AML-193 (cell line): ENCODE measurements at places on chromosomes 4 and X.

DNA sequence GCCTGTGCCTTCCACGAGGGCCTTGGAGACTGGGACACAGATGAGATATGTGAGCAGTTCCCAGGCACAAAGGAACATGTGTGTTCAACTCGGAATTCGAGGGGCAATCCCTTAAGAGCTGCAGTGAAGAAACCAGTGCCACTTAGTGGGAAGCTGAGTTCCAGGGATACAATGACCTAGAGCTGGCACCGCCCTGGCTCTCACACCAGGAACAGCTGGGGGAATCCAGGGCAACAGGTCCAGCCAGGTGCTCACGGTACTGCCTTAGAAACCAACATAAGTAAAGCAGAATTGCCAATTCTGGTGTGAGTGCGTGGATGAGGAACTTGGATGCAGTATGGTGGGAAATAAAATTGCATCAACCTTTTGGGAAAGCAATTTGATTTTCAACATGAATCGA lies 122.9 kb downstream of the AFAP1 start:
- no peak for DNase-seq

DNA sequence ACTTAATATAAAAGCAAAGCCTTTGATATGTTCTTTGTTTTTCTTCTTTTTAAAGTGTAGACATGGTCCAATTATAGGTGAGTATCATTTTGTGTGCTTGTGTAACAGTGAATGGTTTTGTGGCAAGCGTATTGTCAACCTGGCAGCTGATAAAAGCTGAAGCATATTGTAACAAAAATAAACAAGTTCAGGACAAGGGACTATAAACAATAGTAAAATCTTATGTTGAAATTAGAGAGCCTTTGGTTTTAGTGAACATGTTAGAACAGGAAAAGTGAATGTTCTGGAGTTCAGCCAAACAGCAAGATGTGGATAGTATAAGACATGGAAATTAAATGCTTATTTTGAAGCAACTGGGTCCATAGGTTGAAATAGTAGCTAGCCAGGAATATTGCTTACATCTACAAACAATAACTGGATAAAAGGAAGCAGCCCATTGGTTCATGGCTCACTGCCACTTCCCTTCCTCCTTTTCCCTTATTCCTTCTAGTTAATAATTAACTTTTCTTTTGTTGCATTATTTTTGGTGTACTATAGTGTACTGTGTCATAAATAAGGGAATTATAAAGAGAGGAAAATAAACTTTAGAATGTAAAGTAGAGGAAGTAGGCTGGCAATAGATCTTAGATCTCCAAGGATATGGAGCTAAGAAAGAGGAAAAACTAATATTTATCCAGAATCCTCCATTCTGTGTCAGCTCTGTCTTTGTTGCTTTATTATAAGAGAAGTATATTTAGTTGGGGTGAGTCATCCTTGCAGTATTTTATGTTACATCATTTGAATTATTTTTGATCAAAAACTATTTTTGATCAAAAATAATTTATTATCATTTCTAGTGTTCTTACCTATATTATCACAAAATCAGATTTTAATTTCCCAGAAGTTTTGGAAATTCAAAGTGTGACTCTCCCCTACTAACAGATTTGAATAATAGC lies 65.6 kb downstream of the MRPL1 start:
- DNase-seq = no peak

DNA sequence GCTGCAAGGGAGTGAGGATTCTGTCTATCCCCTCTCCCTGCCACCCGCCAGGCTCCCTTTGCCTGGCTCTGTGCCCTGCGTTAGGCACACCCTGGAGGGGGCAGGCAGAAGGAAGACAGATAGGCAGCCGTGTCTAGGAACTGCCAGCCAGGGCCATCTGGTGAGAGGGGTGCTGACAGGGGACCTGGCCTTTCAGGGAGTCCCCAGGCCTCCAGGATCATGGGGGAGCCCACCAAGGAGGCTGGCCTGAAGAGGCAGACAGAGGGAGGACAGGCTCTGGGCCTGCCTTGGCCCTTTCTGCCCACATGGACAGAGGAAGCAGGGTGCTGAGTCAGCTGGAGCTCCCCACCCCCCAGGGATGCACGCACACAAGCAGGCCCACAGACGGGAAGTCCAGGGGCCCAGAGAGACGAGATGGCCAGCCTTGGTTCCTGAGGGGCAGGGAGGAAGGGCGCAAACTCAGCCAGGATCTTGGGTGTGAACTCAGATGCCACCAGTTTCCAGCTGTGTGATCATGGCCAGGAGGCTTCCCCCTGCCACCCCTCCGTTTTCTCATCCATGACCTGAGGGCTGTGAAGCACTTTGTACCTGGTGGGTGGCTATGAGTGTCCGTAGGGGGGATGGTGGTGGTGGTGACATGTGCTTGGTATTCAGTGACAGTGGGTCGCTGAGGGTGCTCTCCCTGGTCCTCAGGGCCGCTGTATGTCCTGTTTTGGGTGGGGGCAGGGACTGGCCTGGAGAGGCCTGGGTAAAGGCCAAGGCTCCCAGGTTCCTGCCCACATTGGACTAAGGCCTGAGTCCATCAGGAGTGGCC lies 1.8 kb downstream of the SH3BP2 start:
- peak; percentile 55 for DNase-seq

GRCh38 chrX:15769300-15769954 lies 20.9 kb upstream of the ZRSR2 start:
- DNase-seq = no peak
